ENCODE measurements at places on chromosomes 3 and 15. TPM values are rescaled to one million over a fixed set of nuclear protein-coding genes. Genes with fewer than 3 reads are reported as not detected.

GRCh38 chr3:179309225-179310078, 13.4 kb upstream of the ZNF639 start:
- no peak for DNase-seq

GRCh38 chr15:61200626-61201025, 28.5 kb downstream of the RORA start:
- no peak for DNase-seq

- no peak for DNase-seq
These were observed 260.7 kb downstream of the PLOD2 start for GRCh38 chr3:145900056-145900829.

GRCh38 chr3:32613183-32613582, 42.5 kb upstream of the DYNC1LI1 start:
- no peak for DNase-seq

DNA sequence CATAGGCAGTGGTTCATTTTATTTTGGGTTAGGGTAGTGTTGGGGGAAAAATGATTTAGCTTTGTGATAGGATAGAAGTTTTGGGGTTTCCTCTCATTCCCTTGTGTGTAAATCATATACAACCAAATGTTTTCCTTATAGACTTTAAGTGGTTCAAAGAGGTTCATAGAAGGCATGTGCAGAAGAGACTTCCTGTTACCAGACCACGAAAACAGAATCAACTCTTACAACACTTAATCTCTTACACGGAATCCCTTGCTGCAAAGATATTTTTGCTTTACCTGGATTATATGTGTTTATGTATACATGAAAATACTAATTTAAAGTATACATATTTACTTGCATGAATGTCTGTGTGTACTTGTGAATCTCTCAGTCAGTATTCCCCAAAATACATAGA, 2.9 kb downstream of the TMOD2 start:
- DNase-seq = no peak

DNA sequence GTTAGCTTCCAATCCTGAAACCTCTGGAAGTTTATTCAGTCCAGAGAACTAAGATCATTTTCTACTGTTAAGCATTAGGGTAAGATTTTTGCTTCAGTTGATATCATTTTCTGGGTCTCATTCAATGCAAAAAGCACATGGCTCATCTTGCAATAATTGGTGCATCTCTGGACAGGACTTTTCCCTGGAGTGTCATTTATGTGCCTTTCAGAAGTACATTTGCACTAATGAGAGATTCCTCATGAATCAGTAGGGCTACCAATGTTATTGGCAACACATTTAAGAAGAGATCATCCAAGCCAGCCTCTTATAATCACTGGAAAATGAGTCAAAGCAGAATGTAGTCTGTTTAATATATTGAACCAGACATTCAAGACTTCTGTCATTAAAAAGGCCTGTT, 224.2 kb upstream of the CHRNA7 start:
- DNase-seq = no peak

DNA sequence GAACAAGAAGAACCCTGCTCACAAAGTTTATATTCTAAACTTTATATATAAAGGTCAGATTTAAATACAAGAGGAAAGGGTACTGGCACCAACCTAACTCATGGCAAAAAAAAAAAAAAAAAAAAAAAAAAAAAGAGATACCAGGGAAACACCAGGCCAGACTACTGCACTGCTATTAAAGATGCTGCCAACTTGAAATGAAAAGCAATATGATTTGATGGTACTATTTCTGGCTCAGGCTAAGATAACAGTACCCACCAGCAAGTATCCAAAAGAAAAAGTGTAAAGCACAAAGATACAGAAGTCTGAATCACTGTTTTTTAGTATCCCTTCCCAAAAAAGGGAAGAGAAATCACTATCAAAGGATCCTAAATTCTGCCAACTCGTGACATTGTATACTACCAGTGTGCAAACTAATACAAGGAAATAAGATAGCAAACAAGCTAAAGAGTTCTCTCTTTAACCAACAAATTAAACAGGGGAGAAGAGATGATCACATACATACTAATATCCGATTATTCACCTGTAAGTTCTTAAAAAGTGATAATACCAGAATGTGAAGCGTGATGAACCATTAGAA, 28.4 kb downstream of the PEAK1 start:
- DNase-seq = no peak

GRCh38 chr3:11662392-11662990, 18.8 kb upstream of the VGLL4 start:
- no peak for DNase-seq

CLDN18 gene
- total RNA-seq = not detected

ZDHHC3 gene
- total RNA-seq = 66.6 TPM

ZNF774 gene
- total RNA-seq = 3.3 TPM

MORC1 gene
- not detected for total RNA-seq

FAM219B gene
- 86.4 TPM for total RNA-seq

GOLGA8M gene
- 1.5 TPM for total RNA-seq

GCNT3 gene
- total RNA-seq = 1.8 TPM

LOXL1 gene
- 384 TPM for total RNA-seq

CRABP1 gene
- 0.30 TPM for total RNA-seq

TMEM87A gene
- total RNA-seq = 39.6 TPM

GOLIM4 gene
- total RNA-seq = 53.7 TPM

ANKRD34C gene
- total RNA-seq = 0.05 TPM
